ENCODE measurements at places on chromosomes 5 and 9. TPM values are rescaled to one million over a fixed set of nuclear protein-coding genes. Genes with fewer than 3 reads are reported as not detected.

SMIM23 gene
- not detected for total RNA-seq

CTSV gene
- total RNA-seq: not detected

RNF183 gene
- total RNA-seq: 0.73 TPM

FCN2 gene
- total RNA-seq: not detected

RAI14 gene
- total RNA-seq: 1.1 TPM

SPATA31E1 gene
- not detected for total RNA-seq

FCHSD1 gene
- 103 TPM for total RNA-seq

DNA sequence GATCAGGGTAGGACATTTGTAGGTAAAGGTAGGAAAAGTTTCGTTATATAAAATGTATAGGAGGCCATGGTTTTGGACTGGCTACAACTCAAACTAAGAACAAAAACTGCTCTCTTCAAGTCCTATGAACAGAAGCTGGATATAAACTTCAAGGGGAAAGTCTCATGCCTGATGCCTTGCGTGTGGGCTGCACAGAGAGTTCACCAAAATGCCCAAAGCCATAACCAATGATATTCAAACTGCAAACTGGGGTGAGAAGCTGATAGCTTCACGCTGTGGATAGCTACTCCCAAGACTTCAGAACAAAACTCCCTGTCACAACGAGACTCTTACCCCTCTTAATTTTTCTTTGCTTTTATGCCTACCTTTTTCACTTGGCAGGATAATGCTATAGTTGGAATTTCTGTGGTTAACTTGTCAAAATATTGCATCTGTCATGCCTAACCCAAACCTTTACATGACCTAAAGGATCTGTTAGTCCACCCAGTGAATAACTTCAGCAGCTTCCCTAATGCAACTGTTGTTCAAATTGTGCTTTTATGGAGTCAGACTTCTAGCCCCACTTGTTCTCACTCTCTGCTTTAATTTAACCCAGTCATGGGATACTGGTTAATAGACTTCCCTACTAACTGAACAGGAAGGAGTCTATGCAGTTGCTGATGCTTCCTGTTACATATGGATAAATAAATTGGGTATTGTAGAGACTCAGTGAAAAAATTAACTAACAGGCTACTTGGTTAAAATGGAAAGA is 71.9 kb downstream of the SFXN1 start:
- no peak for DNase-seq

DNA sequence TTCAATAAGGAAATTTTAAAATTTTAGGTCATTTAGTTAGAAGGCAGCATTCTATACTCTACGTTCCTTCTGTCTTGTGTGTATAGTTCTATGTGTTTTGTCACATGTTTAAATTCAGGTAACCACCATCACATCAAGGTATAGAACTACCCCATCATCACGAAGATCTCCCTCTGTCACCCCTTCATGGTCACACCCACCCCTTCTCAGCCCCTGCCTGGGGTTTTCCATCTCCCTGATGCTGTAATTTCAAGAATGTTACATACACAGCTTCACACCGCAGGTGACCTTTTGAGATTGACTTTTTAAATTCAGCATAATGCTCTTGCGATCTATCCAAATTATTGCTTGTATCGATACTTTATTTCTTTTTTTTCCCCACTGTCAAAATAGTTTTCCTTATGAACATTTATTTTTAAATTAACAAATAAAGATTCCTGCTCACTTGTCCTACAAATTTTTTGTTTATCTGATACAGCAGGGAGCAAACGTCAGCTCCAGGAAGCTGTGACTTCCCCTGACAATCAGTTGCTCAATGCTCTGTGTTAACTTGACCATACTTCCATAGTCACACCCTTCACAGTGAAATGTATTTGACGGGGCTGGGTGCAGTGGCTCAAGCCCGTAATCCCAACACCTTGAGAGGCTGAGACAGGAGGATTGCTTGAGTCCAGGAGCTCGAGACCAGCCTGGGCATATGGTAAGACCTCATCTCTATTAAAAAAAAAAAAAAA is 10.2 kb downstream of the BTNL8 start:
- no peak for DNase-seq

GRCh38 chr5:33046091-33046490 is 335.0 kb downstream of the NPR3 start:
- no peak for DNase-seq

DNA sequence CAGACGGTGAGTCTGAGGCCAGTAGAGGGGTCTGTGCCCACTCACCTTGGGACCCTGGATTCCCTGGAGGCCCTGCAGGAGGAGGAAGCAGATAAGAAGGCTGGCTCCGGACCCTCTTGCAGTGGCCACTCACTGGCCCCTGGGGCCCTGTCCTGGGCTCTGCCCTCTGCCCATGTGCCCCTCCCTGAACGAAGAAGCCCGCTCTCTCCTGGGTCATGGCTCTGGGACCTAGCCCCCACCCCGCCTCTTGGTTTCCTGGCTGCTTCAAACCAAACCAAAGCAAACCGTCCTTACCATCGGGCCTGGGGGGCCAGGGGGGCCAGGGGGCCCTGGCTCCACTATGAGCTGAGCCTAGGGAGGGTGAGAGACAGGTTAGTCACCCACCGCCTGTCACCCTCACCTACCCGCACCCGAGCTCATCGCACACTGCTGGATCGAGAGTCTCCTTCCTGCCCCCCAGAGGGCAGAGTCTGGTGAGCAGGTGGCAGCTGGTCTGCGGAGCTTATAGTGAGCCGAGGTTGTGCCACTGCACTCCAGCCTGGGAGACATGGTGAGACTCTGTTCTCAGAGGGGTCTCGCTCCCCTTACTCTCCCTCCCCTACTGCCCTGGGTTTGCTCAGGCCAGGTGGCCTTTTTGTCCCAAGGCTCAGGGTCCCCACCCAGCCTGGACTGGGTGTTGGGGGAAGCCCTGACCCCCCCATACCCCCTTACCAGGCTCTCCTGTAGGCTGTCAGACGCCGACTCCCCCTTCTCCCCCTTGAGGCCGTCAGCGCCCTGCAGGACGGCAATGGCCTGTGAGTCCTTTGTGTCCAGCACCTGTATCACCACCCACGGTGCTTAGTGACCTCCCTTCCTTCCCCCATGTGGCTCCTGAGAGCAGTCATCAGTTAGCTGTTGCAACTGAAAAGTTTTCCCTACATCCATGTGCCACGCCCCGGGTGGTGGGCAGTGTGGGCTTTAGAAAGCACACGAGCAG is 15.2 kb upstream of the PHYKPL start:
- no peak for DNase-seq

GRCh38 chr5:123304777-123305316 is 118.4 kb downstream of the CEP120 start:
- DNase-seq: no peak

DNA sequence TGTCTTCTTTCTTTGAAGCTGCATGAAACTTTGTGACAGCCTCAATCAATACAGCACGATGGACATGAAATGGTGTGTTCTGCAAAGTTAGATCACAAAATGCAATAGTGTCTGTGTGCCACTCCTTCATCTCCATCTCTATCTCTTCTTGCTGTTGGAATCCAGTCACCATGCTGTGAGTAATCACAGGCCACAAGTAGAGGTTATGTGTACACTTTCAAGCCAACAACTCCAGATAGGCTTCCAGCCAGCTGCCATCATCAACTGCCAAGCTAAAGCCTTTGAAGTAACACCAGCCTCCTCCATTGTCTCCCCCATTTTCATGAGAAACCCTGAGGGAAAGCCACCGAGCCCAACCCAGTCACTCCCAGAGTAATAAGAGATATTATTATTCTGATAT is 360.6 kb downstream of the PTPRD start:
- no peak for DNase-seq

DNA sequence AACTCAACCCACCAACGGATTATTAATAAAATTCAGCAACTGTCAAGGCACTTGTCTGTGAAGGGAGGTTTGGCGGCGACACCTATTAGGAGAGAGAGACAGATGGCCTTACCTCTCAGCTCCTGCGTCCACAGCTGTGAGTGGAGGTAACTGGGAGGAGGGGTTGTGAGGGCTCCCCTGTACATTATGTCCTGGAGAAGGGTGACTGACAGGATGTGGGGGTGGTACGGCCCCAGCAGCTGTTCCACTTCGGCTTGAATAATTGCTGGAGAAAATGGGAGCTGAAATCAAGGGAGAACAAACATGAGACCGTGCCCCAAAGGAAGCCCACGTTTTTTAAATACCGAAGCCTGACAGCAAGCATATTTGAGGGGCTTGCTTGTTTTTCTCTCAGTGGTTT is 353.5 kb upstream of the RFX3 start:
- no peak for DNase-seq

DNA sequence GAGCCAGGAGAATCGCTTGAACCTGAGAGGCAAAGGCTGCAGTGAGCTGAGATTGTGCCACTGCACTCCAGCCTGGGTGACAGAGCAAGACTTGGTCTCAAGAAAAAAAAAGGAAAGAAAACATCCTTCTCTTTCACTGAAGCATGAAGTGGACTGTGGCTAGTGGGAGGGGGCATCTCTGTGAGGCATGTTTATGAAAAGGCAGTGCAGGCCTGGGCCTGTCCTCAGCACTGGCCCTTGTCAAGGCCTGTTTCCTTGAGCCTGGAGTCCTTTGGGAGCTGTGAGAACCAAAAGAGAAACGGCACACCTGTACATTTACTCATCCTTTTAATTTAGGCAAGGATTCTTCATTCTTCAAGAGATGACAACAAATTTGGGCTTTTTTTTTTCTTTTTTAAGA is 18.3 kb upstream of the FUBP3 start:
- no peak for DNase-seq
